Progenitor cell of endocrine pancreas (in vitro differentiated cells): ENCODE measurements at places on chromosomes 2 and 18.

GRCh38 chr2:64785245-64785644 is 131.5 kb upstream of the SERTAD2 start:
- no peaks in the 10 kb centered on the region for H3K36me3 ChIP-seq
- no peak overlapping the region for H3K27ac ChIP-seq
- H3K4me1 ChIP-seq: peaks cover 8% of the 10 kb centered on the region
- H3K27me3 ChIP-seq: peaks cover 4% of the 10 kb centered on the region

DNA sequence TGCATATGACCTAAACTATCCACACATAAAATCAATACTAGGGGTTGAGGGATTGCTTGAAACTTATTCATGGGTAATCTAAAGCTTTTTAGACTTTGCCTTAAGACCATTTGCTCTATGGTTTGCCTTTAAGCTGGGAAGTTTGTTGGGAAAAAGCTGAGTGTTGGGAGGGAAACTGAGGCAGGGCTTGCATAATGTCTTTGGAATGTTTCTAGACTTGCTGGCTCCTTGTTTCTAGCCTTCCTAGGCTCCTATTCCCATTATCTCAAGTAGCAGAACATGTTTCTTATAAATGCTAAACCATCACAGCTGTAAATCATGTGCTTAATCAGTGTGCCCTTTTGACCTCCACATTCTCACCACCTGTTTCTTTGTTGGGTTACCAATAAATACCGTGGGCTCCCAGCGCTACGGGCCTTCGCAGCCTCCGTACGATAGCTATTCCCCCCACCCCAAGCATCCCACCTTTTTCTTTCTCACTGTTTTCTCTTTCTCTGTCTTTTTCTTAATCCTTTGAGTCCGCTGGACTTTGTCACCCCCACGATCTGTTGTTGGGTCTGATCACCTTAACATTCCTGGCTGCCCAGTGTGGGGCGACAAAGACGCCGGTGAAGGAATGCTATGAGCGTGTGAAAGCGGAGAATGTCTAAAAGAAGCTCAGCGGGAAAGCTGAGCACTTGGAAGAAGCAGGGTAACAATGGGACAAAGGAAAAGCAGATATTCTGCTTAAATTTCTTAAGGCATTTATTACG is 49.4 kb upstream of the CWC22 start:
- H3K36me3 ChIP-seq: peaks cover 4% of the 10 kb centered on the region
- DNase-seq: peak; percentile 15
- peak overlapping the region; percentile 56 for H3K4me3 ChIP-seq
- peaks cover 34% of the 10 kb centered on the region for H3K4me1 ChIP-seq
- H3K27me3 ChIP-seq: no peaks in the 10 kb centered on the region
- H3K27ac ChIP-seq: peak overlapping the region; percentile 99

DNA sequence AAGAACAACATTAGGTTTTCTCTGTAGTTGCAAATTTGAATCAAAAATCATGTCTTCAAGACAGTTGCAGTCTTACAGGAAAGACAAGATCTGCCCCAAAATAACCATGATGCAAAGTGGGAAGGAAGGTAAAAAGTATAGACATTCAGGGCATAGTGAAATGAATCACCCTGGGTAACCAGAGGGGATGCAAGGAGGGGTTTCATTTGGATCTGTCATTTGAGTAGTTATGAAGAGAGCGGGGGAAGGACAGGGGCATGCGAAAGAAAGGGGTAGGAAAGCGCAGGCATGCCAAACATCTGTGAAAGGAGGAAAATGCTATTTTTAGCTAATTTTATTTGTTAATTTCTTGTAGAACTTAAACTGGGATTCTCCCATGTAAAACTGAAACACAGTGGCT is 219.1 kb upstream of the BOD1L2 start:
- H3K4me1 ChIP-seq: peaks cover 2% of the 10 kb centered on the region
- H3K36me3 ChIP-seq: no peaks in the 10 kb centered on the region
- H3K4me3 ChIP-seq: no peak overlapping the region
- no peaks in the 10 kb centered on the region for H3K27me3 ChIP-seq
- no peak for DNase-seq
- H3K27ac ChIP-seq: no peak overlapping the region

DNA sequence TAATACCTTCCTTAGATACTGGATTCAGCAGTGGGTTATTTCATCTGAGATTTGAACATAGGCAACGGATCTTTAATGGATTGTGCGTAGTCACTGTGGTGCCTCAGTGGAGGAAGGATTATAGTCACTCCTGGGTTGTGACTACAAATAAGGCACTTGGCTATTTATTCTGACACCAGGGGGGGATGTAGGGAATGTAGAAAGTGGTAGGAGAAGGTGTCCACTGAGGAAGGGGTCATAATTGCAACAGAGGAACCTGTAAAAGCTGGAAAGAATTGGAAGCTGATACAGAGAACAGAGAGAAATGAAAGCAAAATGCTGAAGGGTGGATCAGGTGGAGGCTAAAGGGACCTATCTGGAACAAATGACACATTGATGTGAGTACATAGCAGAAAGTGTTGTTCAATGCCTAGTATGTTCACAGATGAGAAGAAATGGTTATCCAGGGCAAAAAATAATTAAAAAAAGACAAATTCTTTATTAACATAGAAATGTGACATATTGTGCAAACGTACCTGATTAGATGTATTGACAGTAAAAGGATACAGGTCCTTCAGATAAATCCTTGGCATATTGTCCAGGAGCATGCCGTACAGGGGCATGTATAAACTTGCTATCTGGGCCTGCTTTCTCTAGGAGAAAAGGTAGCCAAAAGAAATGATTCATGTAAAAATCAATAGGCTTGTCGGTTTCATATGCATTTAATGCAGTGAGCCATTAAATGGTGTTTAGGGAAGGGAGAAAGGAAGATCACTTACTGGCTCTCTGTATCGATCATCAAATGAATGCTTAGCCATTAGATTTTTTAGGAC is 91.2 kb upstream of the CCDC195 start:
- H3K4me3 ChIP-seq: no peak overlapping the region
- no peaks in the 10 kb centered on the region for H3K4me1 ChIP-seq
- H3K27me3 ChIP-seq: no peaks in the 10 kb centered on the region
- H3K36me3 ChIP-seq: peaks cover 2% of the 10 kb centered on the region
- H3K27ac ChIP-seq: no peak overlapping the region

GRCh38 chr2:133809485-133809884 is 241.2 kb upstream of the NCKAP5 start:
- H3K4me3 ChIP-seq: no peak overlapping the region
- DNase-seq: no peak
- no peak overlapping the region for H3K27ac ChIP-seq
- no peaks in the 10 kb centered on the region for H3K4me1 ChIP-seq
- peaks cover 52% of the 10 kb centered on the region for H3K27me3 ChIP-seq

- no peaks in the 10 kb centered on the region for H3K27me3 ChIP-seq
- no peaks in the 10 kb centered on the region for H3K4me1 ChIP-seq
- H3K27ac ChIP-seq: no peak overlapping the region
- peaks cover 4% of the 10 kb centered on the region for H3K36me3 ChIP-seq
- DNase-seq: no peak
Observed at GRCh38 chr2:240727439-240727838, 35.8 kb downstream of the AQP12A start.
